Hematopoietic multipotent progenitor cell treated with erythropoietin and hydrocortisone succinate and interleukin-3 and kit ligand, for 6 days (in vitro differentiated cells): ENCODE measurements at places on chromosomes 3 and 15.
A peak's percentile ranks its signal among the peaks of the same experiment; 100 is the strongest.

- no peak for DNase-seq
These were observed 3.4 kb upstream of the CEP152 start for GRCh38 chr15:48814286-48814685.

DNA sequence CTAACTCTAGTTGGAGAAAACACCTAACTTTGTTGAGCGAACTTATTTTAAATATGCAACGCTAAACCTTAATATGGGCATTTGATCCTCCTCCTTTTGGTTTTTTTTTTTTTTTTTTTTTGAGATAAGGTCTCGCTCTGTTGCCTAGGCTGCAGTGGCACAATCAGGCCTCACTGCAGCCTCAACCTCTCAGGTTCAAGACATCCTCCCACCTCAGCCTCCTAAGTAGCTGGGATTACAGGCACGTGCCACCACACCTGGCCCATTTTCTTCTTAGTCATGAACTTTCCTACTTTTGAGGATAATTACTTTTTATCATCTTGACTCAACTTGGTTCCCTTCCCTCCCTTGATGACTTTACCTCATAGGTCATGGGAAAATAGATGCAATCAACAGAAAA lies 3.9 kb downstream of the NUSAP1 start:
- DNase-seq = peak; percentile 50

- DNase-seq = no peak
These were observed 84.9 kb upstream of the UBE2E1 start for GRCh38 chr3:23720885-23721284.

DNA sequence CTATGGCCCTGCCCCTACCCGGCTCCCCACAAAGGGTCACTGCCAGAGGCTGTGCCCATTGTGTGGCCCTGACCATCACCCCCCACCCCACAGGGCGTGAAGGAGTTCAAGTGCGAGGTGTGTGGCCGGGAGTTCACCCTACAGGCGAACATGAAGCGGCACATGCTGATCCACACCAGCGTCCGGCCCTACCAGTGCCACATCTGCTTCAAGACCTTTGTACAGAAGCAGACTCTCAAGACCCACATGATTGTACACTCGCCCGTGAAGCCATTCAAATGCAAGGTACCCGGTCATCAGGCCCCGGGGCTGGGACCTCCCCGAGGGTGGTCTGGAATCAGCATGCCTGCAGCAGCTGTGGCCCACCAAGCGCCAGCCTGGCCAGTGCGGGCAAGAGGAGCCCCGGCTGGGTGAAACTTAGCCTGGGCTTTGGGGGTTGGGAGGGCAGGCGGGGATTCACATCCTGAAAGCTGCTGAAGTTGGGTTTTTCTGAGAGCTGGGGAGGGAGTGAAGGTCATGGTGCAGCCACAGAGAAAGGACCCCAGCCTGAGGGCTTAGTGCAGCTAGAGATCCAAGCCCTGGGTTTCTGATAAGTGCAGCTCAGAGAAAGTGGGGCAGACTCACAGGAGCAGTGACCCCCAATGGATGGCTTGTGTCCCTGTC lies 29.2 kb downstream of the IDH2 start:
- DNase-seq = no peak

DNA sequence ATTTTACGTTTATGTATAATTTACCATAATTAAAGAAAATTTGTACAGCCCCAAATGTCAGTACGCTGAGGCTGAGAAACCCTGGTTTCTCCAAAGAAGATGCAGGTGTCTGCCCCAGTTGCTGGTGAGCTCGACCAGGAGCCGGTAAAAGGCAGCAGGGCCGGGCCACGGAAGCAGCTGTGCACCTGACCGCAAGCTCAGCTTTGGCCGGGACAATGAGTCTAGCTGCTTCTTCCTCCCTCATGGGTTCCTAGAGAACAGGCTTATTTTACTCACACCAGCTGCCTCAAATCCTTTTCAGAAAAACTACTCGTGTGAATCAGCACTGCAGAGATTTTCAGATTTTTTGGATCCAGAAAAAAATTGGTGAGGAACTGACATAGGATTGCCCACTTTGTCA lies 18.0 kb upstream of the ZXDC start:
- no peak for DNase-seq

- no peak for DNase-seq
These were observed 304.5 kb downstream of the AGBL1 start for GRCh38 chr15:86384186-86384585.

- no peak for DNase-seq
These were observed 1.7 kb downstream of the PLCD1 start for GRCh38 chr3:38027466-38028465.

DNA sequence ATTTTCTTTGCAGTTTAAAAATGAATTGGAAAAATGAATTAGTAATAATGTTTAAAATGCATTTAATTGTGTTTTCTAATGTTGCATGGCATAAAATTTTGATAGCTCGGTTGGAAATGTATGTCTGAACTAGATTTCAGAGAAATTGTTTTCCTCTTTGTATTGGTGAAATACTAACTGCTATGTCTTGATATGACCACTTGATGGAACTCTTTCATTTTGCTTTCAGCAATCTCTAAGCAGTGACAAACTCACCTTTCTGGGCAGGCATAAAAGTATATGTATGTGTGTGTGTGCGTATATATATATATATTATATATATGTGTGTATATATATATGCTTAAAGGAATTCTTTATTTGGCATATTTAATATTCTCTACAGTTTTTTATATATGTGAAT lies 239.3 kb upstream of the ZNF717 start:
- peak; percentile 26 for DNase-seq

GRCh38 chr3:186095561-186096081 lies 13.3 kb downstream of the ETV5 start:
- no peak for DNase-seq

DNA sequence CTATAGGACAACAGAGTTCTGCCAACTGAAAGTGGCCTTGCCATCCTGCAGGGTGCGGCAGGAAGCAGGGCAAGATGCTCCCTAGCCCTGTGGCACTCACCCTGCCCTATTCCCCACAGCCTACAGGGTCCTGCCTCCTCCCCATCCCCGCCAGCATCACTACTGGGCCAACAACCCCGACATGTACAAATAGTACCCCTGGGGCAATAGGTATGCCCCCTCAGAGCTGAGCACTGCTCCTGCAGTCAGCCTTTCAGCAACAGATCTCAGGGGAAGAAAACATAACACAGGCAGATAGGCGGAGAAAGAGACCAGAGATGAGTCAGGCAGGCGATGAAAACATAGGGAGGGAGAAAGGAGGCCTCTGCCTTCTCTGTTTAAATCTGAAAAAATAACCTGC lies 74.7 kb downstream of the XXYLT1 start:
- DNase-seq = no peak

DNA sequence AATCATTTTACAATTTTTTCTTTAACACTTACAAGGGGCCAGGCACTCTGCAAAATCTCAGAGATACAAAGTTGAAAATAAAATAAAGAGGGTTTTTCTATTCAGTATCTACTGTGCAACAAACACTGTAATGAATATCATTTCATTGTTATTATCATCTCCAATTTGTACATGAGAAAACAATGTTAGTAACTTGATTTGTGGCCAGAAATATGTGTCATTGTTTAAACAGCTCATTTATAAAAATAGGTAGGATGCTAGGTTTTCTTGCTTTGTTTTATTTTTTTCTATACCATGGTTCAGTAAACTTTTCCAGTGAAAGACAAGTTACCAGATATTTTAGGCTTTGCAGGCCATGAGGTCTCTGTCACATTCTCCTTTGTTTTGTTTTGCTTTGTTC lies 318.1 kb upstream of the UBE2E2 start:
- no peak for DNase-seq
